ENCODE measurements at places on chromosomes 12 and 14.

- no peak overlapping the region for H3K27ac ChIP-seq
- no peaks in the 10 kb centered on the region for H3K27me3 ChIP-seq
- H3K36me3 ChIP-seq, result no peaks in the 10 kb centered on the region
- no peak overlapping the region for H3K4me3 ChIP-seq
- peak; percentile 72 for DNase-seq
Observed at GRCh38 chr12:124487066-124487833, 80.2 kb downstream of the NCOR2 start.

DNA sequence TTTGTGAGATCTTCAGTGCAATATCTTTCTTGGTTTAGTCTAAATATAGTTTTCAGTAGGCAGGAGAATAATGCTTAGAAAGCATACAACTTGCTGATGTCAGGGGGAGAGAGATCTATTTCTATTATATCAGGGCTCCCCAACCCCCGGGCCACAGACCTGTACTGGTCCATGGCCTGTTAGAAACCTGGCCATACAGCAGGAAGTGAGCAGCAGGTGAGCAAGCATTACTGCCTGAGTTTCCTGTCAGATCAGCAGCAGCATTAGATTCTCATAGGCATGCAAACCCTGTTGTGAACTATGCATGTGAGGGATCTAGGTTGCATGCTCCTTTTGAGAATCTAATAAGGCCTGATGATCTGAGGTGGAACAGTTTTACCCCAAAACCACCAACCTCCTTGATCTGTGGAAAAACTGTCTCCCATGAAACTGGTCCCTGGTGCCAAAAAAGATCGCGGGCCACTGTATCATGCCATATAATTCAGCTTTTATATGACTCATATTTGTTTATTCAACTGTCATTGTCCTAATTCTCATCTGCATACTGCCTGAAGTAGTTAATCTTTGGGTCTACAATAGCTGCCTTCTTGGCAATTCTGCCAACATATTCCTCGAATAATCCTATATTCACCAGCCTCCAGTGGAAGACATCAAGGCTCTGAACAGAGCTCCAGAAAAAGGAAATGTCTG lies 163.6 kb upstream of the DYRK2 start:
- no peaks in the 10 kb centered on the region for H3K4me1 ChIP-seq
- no peaks in the 10 kb centered on the region for H3K27me3 ChIP-seq
- H3K27ac ChIP-seq, result no peak overlapping the region
- no peak overlapping the region for H3K4me3 ChIP-seq
- DNase-seq, result no peak

DNA sequence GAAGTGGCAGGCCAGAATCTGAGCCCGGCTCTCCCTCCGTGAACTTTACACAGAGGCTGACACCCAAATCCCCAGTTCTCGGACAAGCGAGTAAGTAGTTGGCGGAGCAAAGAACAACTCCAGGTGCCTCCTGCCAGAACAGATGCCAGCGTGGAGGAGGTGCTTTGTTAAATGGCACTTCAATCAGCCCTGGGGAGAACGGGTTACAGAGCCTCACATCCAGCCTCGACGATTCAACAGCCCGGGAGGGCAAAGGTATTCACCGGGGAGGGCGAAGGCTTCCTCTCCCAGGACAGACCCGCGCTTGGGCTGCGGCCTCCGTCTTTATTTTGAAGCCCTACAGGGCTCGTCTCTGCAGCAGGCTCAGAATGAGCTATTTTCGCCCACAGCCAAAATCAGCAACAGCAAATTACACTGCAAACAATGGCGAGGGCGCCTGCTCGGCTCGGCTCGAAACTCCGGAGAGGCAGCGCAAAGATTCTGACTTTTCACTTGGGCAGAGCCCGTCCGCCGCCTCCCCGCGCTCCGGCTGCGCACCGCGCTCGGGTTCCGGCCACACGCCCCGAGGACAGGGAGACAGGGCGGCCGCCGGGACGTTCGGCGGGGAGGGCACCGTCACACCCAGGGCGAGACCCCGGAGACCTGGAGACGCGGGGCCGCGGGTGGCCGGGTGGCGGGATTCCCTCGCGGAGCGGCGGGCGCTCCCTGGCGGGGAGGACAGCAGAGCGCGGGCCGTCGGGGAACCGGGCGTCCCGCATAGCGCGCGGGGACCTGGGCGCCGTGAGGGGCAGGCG lies 811 bp downstream of the TMCC3 start:
- H3K27ac ChIP-seq, result peak overlapping the region; percentile 55
- H3K4me3 ChIP-seq, result no peak overlapping the region
- H3K27me3 ChIP-seq, result no peaks in the 10 kb centered on the region
- peak; percentile 47 for DNase-seq
- peaks cover 17% of the 10 kb centered on the region for H3K4me1 ChIP-seq

GRCh38 chr14:20956376-20956976 lies 1.2 kb downstream of the RNASE2 start:
- no peak for DNase-seq
- H3K4me3 ChIP-seq, result no peak overlapping the region
- H3K4me1 ChIP-seq, result peaks cover 4% of the 10 kb centered on the region

- no peak overlapping the region for H3K27ac ChIP-seq
- no peak overlapping the region for H3K4me3 ChIP-seq
- H3K36me3 ChIP-seq, result no peaks in the 10 kb centered on the region
- DNase-seq, result no peak
- H3K27me3 ChIP-seq, result no peaks in the 10 kb centered on the region
Observed at GRCh38 chr12:101992091-101992490, 69.7 kb downstream of the WASHC3 start.

- DNase-seq, result no peak
- peaks cover 55% of the 10 kb centered on the region for H3K4me1 ChIP-seq
- peak overlapping the region; percentile 83 for H3K27ac ChIP-seq
- no peaks in the 10 kb centered on the region for H3K36me3 ChIP-seq
- no peaks in the 10 kb centered on the region for H3K27me3 ChIP-seq
- no peak overlapping the region for H3K4me3 ChIP-seq
Observed at GRCh38 chr12:45235087-45236025, 19.5 kb downstream of the ANO6 start.

DNA sequence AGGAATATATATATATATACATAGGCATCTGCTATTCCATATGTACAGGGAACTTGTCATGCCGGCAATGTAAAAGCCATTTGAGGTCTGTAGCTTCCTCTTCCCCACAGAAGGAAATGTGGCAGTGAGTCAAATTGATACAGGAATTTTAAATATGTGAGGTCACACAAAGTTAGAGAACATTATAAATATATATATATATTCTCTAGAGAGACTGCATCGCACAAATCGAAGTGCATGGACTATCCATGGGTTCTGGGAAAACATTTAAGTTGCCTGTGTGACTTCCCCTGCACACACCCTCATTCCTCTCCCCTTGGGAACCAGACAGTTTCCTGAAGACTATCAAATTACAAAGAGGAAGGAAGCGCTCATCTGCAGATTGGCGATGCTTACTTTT lies 100.9 kb upstream of the CCDC91 start:
- H3K27me3 ChIP-seq, result no peaks in the 10 kb centered on the region
- no peak overlapping the region for H3K27ac ChIP-seq
- no peak overlapping the region for H3K4me3 ChIP-seq
- H3K4me1 ChIP-seq, result peaks cover 9% of the 10 kb centered on the region

GRCh38 chr14:67529947-67530935 lies 2.8 kb upstream of the PLEKHH1 start:
- no peaks in the 10 kb centered on the region for H3K27me3 ChIP-seq
- H3K4me3 ChIP-seq, result no peak overlapping the region
- no peak for DNase-seq
- no peaks in the 10 kb centered on the region for H3K36me3 ChIP-seq
- H3K4me1 ChIP-seq, result no peaks in the 10 kb centered on the region
- H3K27ac ChIP-seq, result no peak overlapping the region

DNA sequence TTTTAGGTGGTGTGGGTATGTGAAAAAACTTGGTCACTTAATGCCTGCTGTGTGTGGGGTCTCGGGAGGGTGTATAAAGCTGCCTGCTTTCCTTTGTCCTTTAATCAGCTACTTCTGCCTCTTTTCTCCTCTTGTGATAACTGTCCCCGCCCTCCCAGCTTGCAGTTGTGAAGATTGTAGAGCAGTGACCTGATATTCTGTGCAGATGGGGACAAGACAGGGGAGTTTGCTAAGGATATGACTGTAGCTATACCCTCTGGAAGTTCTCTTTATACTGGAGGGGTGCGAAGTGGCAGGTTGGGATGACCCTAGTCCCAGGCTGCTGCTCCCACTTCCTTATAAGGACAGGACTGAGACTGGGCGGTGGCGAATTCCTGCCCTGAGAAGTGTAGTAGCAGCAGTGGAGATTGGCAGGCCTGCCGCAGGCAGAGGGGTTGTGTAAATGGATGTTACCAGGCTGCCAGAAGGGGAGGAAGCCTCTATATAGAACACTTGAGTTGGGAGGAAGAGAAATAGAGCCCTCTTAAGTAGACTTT lies 835 bp downstream of the MYL6 start:
- no peaks in the 10 kb centered on the region for H3K36me3 ChIP-seq
- H3K27ac ChIP-seq, result peak overlapping the region; percentile 98
- DNase-seq, result peak; percentile 79
- peaks cover 31% of the 10 kb centered on the region for H3K4me1 ChIP-seq
- peak overlapping the region; percentile 66 for H3K4me3 ChIP-seq

GRCh38 chr12:45220969-45221368 lies 5.1 kb downstream of the ANO6 start:
- H3K4me1 ChIP-seq, result peaks cover 7% of the 10 kb centered on the region
- no peak overlapping the region for H3K4me3 ChIP-seq
- H3K36me3 ChIP-seq, result no peaks in the 10 kb centered on the region

GRCh38 chr12:122947352-122947792 lies 18.9 kb downstream of the ABCB9 start:
- H3K4me1 ChIP-seq, result peaks cover 25% of the 10 kb centered on the region
- no peak for DNase-seq
- no peaks in the 10 kb centered on the region for H3K27me3 ChIP-seq
- no peaks in the 10 kb centered on the region for H3K36me3 ChIP-seq

DNA sequence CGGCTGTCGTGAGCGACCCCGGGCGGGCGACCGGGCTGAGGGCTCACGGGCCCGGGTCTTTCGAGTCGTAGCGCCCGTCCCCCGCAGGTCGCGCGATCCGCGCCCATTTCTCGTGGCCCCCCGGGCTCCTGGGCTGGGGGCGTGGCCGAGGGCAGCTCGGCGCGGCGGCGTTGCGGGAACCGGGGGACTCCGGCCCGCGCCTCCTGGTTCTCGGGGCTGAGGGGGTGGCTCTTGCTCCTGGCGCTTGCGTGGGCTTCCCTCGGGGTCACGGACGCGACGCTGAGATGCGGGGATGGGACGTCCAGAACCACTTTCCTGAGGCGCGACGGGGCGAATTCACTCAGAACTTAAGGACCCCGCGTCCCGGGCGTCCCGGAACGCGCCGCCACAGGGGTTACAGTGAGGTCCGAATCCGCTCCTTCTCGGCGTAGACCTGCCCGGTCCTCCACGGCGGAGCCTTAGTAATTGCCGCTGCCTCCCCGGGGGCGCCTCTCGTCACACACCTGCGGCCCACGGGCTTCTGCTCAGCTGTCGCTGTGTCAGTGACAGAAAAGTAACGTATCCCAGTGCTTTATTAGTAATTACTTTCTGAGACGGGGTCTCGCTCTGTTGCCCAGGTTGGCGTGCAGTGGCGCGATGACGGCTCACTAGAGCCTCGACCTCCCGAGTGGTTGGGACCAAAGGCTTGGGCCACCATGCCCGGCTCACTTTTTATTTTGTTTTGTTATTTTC lies 606 bp downstream of the EP400 start:
- DNase-seq, result peak; percentile 39
- no peaks in the 10 kb centered on the region for H3K27me3 ChIP-seq
- H3K4me3 ChIP-seq, result peak overlapping the region; percentile 91
- H3K36me3 ChIP-seq, result no peaks in the 10 kb centered on the region

DNA sequence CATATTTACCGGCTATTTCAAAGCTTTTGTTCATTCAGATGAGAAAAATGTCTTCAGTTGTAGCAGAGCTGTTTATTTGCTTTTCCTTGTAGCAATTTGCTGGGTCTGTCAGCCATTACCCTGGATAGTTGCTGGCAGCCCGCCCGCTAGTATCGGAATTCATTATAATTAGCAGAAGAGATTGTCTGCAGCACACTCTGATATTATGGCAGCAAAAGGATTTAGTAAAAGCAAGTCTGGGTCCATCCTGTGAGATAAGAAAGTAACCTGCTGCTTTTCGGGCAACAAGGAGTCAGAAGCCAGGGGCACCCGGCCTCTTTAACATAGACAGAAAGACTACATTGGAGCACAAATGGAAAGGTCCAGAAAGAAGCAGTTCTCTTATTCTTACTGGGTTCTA lies 6.1 kb upstream of the SLC35E3 start:
- no peak overlapping the region for H3K4me3 ChIP-seq
- no peak for DNase-seq
- no peaks in the 10 kb centered on the region for H3K36me3 ChIP-seq
- no peaks in the 10 kb centered on the region for H3K27me3 ChIP-seq
- H3K4me1 ChIP-seq, result no peaks in the 10 kb centered on the region

- no peak for DNase-seq
- H3K4me1 ChIP-seq, result peaks cover 17% of the 10 kb centered on the region
- H3K27me3 ChIP-seq, result no peaks in the 10 kb centered on the region
- H3K36me3 ChIP-seq, result no peaks in the 10 kb centered on the region
- H3K27ac ChIP-seq, result peak overlapping the region; percentile 8
- H3K4me3 ChIP-seq, result no peak overlapping the region
Observed at GRCh38 chr12:51428256-51428655, 3.6 kb downstream of the SLC4A8 start.

DNA sequence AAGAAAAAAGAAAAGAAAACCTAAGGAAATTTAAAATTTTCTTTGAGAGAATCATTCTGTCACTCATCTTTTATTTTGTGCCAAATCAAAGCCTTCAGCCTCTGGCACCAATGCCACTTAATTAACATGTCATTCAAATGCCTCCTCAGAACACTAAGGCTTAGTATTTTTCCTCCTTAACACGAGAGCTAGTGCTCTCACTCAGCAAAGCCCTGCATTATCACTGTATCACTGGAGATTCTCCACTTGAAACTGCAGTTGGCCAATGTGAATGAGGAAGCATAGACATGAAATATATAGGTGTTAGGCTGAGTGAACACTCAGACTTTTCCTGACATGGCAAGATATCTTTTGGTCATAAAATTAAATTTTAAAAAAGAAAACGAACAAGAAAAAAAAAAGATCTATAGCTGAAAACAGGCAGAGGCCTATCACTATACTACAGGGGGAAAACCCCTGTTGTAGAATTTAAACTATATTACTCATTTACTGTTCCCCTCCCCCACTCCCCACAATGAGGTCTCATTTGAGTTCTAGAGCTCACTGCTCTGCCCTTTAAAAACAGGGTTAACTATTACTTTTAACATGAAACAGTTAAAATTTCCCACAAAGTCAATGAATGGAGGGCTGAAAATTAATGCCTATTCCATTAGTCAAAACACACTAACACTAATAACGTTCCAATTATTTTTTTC lies 5.1 kb downstream of the MBIP start:
- peaks cover 44% of the 10 kb centered on the region for H3K4me1 ChIP-seq
- no peaks in the 10 kb centered on the region for H3K27me3 ChIP-seq
- peaks cover 14% of the 10 kb centered on the region for H3K36me3 ChIP-seq
- no peak for DNase-seq
- no peak overlapping the region for H3K27ac ChIP-seq
- H3K4me3 ChIP-seq, result no peak overlapping the region

- no peak overlapping the region for H3K27ac ChIP-seq
- no peak overlapping the region for H3K4me3 ChIP-seq
- DNase-seq, result no peak
- H3K36me3 ChIP-seq, result no peaks in the 10 kb centered on the region
- no peaks in the 10 kb centered on the region for H3K27me3 ChIP-seq
- no peaks in the 10 kb centered on the region for H3K4me1 ChIP-seq
Observed at GRCh38 chr14:64400829-64401459, 12.8 kb downstream of the MTHFD1 start.

GRCh38 chr12:108697905-108698304 lies 33.4 kb downstream of the CORO1C start:
- no peak overlapping the region for H3K4me3 ChIP-seq
- H3K27me3 ChIP-seq, result no peaks in the 10 kb centered on the region
- peaks cover 41% of the 10 kb centered on the region for H3K4me1 ChIP-seq
- no peak for DNase-seq
- no peaks in the 10 kb centered on the region for H3K36me3 ChIP-seq

- no peaks in the 10 kb centered on the region for H3K4me1 ChIP-seq
- H3K4me3 ChIP-seq, result no peak overlapping the region
- DNase-seq, result no peak
- H3K27ac ChIP-seq, result no peak overlapping the region
- no peaks in the 10 kb centered on the region for H3K36me3 ChIP-seq
Observed at GRCh38 chr12:67732857-67733256, 84.3 kb downstream of the DYRK2 start.
